ENCODE measurements at places on chromosomes 13 and 19. TPM values are rescaled to one million over a fixed set of nuclear protein-coding genes. Genes with fewer than 3 reads are reported as not detected.

GRCh38 chr13:32752997-32753606, 166.8 kb downstream of the PDS5B start:
- DNase-seq: no peak

GRCh38 chr13:51494156-51494555, 41.3 kb upstream of the INTS6 start:
- DNase-seq: no peak

DNA sequence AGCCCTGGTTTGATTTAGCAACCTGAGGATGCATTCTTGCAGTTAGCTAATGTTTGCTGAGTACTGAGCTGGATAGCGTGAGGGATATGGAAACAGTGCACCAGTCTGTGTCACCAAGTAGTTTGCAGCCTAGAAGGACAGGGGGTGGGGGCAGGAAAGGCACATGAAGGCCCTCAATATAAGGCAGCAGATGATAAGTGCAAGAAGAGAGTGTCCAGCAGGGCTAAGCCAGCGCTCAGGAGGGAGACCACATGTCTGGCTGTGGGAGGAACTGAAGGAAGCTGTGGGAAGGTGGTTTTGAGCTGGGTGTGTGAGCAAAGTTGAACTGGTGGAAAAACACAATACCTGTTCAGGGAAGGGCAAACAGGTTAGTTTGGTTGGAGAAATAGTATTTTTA, 1.7 kb downstream of the CXCL17 start:
- DNase-seq: no peak

GRCh38 chr13:46077265-46077664, 24.7 kb upstream of the ZC3H13 start:
- no peak for DNase-seq

The MATK gene
- total RNA-seq: 0.92 TPM
